ENCODE measurements at places on chromosomes 1 and 21.

DNA sequence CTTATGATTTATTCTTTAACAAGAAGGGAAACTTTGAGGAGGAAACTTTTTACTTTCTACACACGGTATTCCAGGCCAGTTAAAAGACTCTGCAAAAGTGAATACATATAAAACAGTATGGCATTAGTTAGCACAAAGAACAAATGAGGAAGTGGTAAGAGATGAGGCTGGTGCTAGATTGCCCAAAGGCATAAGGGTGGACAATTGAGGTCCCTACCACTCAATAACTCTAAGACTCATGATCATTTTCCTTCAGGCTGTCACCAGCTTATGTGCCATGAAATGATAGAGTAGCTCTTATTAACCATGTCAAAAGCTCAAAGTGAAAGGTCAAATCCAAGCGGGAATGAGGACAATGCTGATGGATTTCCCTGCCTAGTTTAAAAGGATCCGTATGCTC, 124.5 kb downstream of the TBX15 start:
- H3K4me3 ChIP-seq, result no peak overlapping the region
- H3K36me3 ChIP-seq, result no peaks in the 10 kb centered on the region
- H3K27ac ChIP-seq, result no peak overlapping the region
- no peaks in the 10 kb centered on the region for H3K27me3 ChIP-seq
- DNase-seq, result no peak

DNA sequence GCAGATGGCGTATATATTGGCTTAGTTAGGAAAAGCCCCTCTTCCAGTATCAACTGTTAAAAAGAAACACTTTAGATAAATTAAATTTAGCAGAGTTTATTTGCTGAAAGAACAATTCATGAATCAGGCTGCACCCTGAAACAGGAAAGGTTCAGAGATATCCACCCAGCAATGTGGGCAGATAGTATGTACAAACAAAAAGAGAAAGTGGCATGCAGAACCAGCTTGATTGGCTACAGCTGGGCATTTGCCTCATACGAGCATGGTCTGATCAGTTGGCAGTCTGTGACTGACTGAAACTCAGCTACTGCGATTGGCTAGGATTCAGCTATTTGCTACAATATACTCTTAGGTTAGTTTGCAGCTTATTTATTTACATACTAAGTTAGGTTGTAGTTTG, 98.2 kb downstream of the ZC3H11B start:
- H3K4me1 ChIP-seq, result no peaks in the 10 kb centered on the region
- H3K27ac ChIP-seq, result no peak overlapping the region
- H3K4me3 ChIP-seq, result no peak overlapping the region
- H3K27me3 ChIP-seq, result no peaks in the 10 kb centered on the region
- H3K36me3 ChIP-seq, result no peaks in the 10 kb centered on the region

GRCh38 chr1:33237579-33237978, 18.7 kb upstream of the ZNF362 start:
- H3K4me1 ChIP-seq, result peaks cover 9% of the 10 kb centered on the region
- H3K4me3 ChIP-seq, result no peak overlapping the region
- no peak for DNase-seq

DNA sequence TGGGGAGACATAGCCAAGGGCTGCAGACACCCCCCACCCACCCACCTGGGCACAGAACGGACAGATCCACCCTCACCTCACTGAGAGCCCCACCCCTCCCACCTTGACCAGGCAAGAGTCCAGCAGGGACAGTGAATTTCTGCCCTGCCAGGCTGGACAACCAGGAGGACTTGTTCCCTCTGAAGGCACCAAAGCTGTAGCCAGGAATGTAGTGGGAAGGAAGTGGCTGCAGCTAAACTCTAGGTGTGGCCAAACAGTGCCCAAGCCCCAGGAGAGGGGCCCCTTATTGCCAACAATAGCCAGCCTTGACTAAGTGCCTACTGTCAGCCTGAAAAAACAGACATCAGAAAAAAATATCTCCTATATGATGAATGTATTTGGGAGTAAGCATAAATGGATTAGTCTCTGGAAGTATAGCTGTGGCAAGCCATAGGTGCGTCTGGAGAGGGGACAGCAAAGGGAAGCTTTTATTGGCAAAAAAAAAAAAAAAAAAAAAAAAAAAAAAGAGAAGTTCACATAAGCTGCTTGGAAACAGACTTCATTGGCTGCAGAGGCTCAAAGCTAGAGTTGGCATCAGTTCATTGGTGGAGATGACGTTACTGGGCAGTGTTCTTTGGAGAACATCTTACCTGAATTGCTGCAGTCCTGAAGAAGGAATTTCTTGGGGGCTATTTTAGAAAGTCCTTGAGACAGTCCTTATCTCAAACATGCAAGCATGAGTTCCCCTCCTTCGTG, 64.1 kb upstream of the TMEM51 start:
- H3K4me3 ChIP-seq, result no peak overlapping the region
- no peaks in the 10 kb centered on the region for H3K36me3 ChIP-seq
- DNase-seq, result no peak
- peaks cover 7% of the 10 kb centered on the region for H3K4me1 ChIP-seq

- peaks cover 13% of the 10 kb centered on the region for H3K4me1 ChIP-seq
- H3K4me3 ChIP-seq, result no peak overlapping the region
- no peak overlapping the region for H3K27ac ChIP-seq
- H3K27me3 ChIP-seq, result no peaks in the 10 kb centered on the region
These were observed 3.9 kb upstream of the MMEL1 start for GRCh38 chr1:2636733-2637132.

GRCh38 chr1:211541720-211542477, 37.1 kb downstream of the SLC30A1 start:
- DNase-seq, result no peak
- no peak overlapping the region for H3K4me3 ChIP-seq
- H3K4me1 ChIP-seq, result no peaks in the 10 kb centered on the region
- no peaks in the 10 kb centered on the region for H3K36me3 ChIP-seq
- no peaks in the 10 kb centered on the region for H3K27me3 ChIP-seq

- H3K27ac ChIP-seq, result no peak overlapping the region
- no peaks in the 10 kb centered on the region for H3K4me1 ChIP-seq
- no peak for DNase-seq
- H3K4me3 ChIP-seq, result no peak overlapping the region
- H3K27me3 ChIP-seq, result peaks cover 11% of the 10 kb centered on the region
These were observed 122.3 kb upstream of the TMPRSS2 start for GRCh38 chr21:41630249-41630648.

All from CD4-positive, alpha-beta T cell (primary cell).